ENCODE measurements at places on chromosomes 2 and 18. TPM values are rescaled to one million over a fixed set of nuclear protein-coding genes. Genes with fewer than 3 reads are reported as not detected.

GRCh38 chr2:240473211-240473610 is 37.7 kb downstream of the GPC1 start:
- DNase-seq, result no peak

CPLX4 gene
- total RNA-seq, result not detected

DNA sequence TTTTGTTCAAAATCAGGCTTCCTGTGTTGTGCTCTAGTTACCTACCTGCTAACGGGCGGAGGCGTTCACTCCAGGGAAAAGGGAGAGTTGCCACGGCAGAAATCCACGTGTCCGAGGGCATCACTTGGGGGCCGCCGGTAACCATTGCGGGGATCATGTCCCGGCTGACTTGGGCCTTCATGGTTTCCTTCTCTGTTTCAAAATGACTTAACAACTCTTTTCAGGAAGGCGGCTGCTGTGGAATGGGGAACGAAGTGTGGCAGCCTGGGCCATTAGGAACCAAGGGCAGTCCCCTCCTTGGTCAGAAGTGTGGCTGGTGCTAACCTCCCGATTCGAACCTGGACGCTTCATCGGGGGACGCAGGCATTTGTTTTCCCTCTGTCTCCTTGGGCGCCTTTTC is 56.8 kb downstream of the INPP5D start:
- DNase-seq, result no peak

DNA sequence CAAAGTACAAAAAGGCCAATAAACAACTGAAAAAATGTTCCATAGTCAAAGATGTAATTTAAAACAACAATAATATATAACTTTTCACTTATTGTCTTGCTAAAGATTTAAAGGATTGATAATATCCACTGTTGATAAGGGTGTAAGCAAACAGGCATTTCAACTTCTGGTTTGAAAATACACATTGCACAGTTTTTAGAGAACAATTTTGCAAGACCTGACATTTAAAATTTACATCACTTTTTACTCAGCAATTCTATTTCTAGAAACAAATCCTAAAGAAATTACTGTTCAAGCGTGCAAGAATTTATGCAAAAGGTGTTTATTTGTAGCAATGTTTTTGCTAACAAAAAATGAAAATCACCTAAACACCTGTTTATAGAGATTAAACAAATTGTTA is 120.4 kb downstream of the TDRD15 start:
- DNase-seq, result no peak

- DNase-seq, result no peak
Measured at GRCh38 chr2:152319822-152320570, 15.0 kb upstream of the FMNL2 start.

GRCh38 chr2:7829241-7829640 is 852.6 kb upstream of the ID2 start:
- no peak for DNase-seq

Measured in frontal cortex (tissue), 4 donors.